ENCODE measurements at places on chromosomes 11 and 22.

GRCh38 chr11:120303004-120303637 is 22.0 kb upstream of the TLCD5 start:
- peak; percentile 55 for DNase-seq

- no peak for DNase-seq
Measured at GRCh38 chr11:11370255-11370961, 17.4 kb upstream of the CSNK2A3 start.

GRCh38 chr11:130247319-130247718 is 67.4 kb downstream of the ZBTB44 start:
- DNase-seq: no peak

DNA sequence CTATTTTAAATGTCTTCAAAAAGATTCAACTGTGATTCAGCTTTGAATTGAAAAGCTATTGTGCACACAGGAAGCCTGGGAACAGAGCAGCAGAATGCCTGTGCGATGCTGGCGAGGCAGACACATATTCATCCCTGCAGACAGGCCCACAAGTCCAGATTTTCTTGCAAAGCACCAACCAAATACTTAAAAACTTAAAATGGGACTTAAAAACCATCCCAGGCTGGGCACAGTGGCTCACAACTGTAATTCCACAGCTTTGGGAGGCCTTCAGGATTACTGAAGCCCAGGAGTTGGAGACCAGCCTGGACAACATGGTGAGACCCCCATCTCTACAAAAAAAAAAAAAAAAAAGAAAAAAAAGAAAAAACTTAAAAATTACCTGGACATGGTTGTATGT is 122.6 kb upstream of the SERPIND1 start:
- DNase-seq: no peak

GRCh38 chr22:49885881-49886280 is 32.2 kb downstream of the ZBED4 start:
- no peak for DNase-seq

DNA sequence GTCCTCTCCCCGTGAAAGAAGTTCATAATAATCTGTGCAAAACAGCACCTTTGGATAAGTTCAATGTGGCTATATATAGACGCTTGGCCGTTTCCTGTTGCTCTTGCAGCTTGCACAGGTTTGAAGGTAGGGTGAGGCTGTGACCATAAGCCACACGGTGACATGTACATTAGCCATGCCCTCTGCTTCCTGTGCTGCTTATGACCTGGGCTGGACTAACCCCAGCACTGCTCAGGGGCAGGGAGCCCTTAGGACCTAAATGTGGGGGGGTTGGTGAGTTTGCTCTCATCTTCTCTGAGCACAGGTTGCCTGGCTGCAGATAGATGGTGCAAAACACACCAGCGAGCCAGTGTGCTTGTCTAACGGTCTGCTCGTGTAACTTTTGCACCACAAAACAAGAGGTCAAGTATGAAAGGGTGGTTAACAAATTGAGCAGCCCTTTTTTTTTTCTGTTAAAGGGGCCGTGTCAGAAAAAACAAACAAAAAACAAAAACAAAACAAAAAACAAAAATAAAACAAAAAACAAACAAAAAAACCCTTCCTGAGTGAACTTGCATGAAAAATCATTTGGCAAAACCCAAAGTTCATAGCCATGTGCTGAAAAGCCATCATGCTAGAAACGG is 37.3 kb downstream of the FLI1 start:
- DNase-seq: no peak

DNA sequence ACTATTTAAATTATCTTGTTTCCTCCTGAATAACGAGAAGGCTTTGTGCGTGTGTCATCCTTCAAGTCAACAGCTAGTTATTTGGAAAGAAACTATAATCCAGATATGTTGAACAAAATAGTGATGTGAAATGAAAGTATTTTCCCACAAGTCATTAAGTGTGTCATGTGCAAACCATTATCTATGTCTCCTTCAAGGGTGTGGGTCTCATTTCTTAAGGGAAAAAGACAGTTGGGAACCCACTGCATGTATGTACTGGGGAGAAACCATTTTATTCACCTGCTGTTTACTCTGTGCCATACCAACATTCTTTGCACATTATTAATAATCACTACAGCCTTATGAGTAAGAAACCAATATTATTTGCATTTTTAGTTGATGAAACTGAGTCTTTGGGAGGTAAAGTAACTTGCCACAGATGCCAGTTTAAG is 145.3 kb upstream of the CTSC start:
- no peak for DNase-seq

- DNase-seq: no peak
Measured at GRCh38 chr11:5992604-5993251, 5.9 kb upstream of the OR52L1 start.

- DNase-seq: no peak
Measured at GRCh38 chr11:87810486-87810885, 364.8 kb downstream of the RAB38 start.

DNA sequence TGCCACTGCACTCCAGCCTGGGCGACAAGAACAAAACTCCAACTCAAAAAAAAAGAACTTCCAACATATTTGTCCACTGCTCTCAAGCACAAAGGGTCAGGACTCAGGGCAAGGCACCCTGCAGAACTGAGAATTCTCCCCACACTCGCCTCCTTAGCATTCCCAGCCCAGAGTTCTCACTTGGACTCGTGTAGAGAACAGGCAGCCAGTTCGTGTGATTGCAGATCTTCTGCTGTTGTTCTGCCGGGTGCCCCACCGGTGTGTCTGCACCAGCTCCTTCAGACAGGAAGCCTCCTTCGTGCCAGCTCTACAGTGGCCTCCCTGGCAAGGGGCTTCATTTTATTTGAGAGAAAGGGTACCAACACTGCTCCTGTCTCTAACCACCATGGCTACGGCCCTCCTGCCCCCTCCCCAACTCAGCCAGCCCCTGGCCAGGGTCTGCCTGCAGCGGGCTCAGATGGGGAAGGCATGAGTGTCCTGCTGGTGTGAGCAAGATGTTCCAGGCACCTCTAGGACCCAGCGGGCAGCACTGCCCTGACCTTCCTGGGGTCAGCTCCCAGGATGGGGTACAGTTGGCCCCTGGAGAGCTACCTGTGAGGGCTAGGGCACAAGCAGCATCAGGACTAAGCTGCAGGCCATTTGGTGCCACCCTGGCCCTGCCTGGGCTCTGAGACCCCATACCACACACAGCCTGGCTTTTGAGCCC is 19.5 kb upstream of the SCGB1A1 start:
- DNase-seq: no peak

DNA sequence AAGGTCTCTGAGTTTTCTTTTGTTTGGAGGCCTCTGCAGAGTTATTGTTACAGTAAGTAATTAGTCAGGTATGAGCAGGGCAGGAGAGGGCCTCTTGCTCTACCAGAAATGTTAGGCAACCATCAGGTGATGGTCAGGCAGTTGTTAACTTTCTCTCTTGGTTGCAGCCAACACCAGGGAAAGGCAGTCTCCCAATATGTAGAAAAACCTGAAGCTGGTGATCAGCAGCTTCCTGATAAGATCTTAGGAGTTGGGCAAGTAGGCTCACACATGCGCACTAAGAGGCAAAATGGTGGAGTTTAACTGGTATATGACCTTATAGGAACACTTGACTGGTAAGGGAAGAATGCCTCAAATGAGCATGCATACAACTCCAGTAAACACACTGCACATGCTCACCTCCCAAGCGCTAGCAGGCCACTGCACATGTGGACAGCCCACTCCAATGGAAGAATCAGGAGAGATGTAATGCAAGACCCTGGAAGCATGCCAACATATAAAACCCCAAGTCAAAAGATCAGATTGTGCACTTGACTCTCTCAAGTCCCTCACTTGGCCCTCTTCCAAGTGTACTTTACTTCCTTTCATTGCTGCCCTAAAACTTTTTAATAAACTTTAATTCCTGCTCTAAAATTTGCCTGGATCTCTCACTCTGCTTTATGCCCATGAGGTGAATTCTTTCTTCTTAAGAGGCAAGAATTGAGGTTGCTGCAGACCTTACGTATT is 23.7 kb upstream of the SLC35F2 start:
- no peak for DNase-seq

DNA sequence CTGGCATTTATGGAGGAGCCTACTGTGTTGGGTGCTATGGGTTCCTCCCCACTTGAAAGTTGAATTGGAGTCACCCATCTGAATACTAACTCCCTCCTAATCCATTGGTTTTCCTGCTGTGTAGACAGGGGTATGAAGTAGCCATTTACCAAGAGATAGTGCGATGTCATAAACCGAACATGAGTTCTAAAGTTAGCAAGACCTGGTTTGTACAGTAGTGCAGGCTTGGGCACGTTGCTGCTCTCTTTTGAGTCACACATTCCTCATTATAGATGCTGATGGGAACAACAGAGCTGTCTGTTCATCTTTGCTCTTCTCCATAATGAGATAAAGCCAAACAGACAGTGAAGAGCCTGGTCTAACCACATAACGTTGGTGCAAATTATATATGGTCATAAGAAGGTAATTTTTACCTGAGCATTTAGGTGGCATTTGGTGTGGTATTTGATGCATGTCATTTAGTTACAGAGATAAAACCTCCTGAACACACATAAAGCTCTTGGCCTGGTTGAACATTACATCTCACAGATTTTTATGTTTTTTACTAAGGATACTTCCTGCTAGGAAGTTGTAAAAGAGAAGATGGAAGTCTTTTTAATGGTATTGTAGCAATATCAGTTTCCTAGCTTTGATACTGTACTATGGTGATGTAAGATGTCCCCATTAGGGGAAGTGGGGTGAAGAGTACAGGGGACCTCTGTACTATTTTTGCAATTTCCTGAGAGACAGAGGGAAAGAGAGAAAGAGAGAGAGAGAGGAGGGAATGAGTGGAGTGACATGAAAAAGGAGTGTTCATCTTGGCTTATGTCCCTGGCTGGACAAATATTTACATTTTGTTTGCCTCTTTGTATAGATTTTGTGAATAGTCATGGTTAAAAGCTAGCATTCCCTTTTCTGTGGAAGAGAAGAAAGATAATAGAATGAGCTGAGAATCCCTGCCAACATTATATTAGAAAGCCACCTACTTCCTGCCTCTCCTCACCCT is 27.9 kb downstream of the GRAP2 start:
- DNase-seq: no peak

DNA sequence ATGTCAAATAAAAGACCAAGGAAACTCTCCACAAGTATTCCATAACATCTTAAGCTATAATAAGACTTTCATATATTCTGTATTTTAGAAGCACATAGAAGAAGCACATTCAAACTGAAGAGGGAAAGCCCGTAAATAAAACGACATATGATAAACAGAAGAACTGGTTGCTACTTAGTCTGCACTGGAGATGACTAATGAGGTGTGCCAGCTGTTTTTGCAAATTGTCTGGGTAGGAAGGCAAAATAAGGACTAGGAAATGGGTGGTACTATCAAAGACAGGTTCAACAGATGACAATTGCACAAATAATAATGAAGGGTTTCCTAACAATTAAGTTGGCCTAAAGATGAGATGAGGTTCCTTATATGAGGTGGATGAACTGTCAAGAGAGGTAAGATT is 593.2 kb upstream of the CCDC179 start:
- DNase-seq: no peak

DNA sequence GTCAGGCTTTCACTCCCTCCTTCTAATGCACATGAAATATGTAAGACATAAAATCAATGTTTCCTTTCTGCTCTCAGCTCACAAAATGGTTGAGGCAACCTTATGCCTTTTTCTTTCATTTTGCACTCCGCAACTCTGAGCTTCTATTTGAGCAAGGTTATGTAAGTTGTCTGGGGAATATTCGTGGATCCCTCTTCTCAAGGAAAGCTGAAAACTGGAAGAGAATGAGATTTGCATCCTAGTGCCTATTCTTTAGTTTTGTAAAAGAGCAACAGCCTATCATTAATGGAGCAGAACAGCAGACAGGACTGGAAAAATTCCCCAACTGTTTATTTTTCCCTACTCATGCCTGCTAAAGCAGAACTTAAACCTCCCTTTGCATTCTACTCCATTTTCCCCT is 141.7 kb downstream of the FAM76B start:
- no peak for DNase-seq

- no peak for DNase-seq
Measured at GRCh38 chr11:27025957-27026733, 14.5 kb upstream of the BBOX1 start.

- no peak for DNase-seq
Measured at GRCh38 chr11:88119561-88119960, 55.7 kb downstream of the RAB38 start.

DNA sequence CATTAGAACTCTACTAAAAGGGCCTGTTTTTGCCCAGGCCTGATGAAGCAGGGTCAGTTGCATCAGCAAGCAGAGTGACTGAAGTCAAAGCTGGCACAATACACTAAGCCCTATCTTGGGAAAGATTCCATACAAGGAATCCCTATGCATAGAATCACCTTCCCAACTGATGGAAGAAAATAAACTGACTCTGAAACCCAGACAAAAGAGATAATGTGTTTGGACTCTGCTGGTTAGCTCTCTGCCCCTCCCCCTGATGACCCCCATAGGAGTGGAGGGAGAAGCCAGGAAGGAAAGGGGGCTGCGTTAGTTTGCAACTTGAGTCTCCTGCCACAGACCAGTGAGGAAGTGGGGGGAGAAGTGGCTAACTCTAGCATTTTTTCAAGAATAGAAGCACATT is 32.9 kb downstream of the GALNT18 start:
- DNase-seq: no peak

GRCh38 chr22:48677168-48677520 is 1150.5 kb downstream of the BRD1 start:
- DNase-seq: no peak

DNA sequence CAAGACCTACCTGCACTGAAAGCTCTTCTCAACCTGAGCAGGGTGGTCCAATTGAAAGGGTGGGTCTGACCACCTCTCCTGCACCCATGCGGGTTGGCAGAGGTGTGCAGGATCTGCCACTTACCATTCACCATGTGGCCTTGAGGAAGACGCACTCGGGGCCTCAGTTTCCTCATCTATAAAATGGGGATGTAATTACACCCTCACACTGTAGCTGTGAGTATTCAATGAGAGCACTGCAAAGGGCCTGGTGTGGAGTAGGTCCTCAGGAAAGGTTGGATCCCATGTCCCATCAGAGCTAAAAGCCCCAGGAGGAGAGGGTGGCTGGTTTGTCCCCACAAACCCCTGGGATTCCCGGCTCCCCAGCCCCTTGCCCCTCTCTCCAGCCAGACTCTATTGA is 557 bp upstream of the TAGLN start:
- DNase-seq: no peak

DNA sequence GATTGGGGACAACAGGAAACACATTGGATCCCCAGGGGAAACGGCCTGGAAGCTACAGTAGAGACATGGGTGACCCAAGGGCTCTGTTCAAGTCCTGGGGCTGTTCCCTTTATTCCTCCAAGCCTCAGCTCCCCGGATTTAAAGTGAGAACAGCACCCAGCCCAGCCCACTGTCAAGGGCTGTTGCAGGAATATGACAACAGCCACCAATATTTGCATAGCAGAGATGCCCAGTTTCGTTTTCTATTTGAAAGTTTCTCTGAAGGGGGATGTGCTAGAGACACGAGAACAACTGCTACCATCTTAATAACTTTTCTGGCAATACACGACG is 81.1 kb upstream of the WNT7B start:
- DNase-seq: no peak

DNA sequence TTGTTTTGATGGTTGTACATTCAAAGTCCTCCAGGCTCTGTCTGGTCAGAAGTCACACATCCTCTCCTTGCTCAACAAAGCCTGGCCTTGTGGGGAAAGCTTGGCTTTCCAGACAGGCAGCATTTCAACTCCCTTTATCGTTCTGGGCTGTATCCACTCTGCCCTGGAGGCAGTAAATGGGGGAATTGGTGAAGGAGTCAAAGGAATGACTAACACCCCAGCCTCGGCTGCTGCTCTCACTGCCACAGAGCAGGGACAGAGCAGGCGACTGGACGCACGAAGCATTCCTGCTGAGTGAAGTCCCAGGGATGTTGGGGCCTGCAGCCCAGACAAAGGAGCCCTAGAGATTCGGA is 52.8 kb downstream of the WNT11 start:
- DNase-seq: peak; percentile 5

GRCh38 chr11:66080055-66080817 is 10.2 kb downstream of the PACS1 start:
- no peak for DNase-seq

Measured in midbrain (tissue), 1 donor.